GM23248 (cell line): ENCODE measurements at places on chromosomes 3 and 15.

- DNase-seq: peak; percentile 31
Observed at GRCh38 chr15:64024172-64025050, 21.9 kb downstream of the DAPK2 start.

- DNase-seq: peak; percentile 1
Observed at GRCh38 chr3:159346271-159346903, 544.5 kb downstream of the MFSD1 start.

- peak; percentile 70 for DNase-seq
Observed at GRCh38 chr3:147299656-147300055, 106.7 kb downstream of the ZIC4 start.

GRCh38 chr3:58858126-58858525 is 191.6 kb upstream of the FAM3D start:
- no peak for DNase-seq

GRCh38 chr15:66287461-66288057 is 5.8 kb upstream of the DIS3L start:
- peak; percentile 66 for DNase-seq
